ENCODE measurements at places on chromosomes 6 and 20.

DNA sequence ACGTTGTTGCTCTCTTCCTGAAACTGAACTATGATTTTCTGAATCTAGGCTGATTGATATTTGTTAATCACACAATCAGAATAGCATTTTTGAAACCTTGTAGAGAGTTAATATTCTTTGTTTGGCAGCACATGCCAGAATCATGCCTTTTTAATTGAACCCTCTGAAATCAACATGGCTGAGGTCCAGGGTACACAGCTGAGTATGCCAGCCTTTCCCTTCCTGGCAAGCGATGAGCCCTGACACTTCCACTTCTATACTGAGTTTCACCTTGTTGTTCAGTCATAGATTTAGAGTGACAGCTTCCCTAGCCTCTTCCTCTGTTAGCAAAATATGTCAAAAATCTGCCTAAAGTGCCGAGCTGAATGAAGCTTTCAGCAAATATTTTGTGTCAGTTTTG, 6.8 kb downstream of the HDDC2 start:
- DNase-seq: no peak

DNA sequence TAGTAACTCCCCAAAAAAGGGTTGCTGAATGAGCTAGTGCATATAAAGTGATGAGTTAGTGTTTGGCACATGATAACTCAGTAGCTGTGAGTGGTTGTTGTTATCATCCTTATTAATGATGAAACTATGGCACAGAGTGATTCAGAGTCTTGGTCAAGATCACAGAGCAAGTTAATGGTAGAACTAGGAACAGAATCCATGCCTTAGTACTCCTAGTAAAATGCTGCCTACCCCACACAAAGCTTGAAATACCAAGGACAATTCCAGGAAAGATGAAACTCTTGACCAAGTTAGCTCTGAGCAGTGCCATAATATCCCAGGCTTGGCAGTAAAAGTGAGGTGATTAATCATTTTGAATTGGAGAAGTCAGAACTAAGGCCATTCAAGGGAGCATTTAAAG, 109.1 kb upstream of the ENPP5 start:
- peak; percentile 45 for DNase-seq

- DNase-seq: peak; percentile 81
These were observed 36.9 kb upstream of the PLCB4 start for GRCh38 chr20:9031991-9032390.

- DNase-seq: no peak
These were observed 38.5 kb downstream of the RIPOR3 start for GRCh38 chr20:50652702-50653294.

- DNase-seq: peak; percentile 68
These were observed 7.5 kb downstream of the NRSN2 start for GRCh38 chr20:354298-354977.

GRCh38 chr20:45426320-45427016, 10.5 kb downstream of the PIGT start:
- no peak for DNase-seq

DNA sequence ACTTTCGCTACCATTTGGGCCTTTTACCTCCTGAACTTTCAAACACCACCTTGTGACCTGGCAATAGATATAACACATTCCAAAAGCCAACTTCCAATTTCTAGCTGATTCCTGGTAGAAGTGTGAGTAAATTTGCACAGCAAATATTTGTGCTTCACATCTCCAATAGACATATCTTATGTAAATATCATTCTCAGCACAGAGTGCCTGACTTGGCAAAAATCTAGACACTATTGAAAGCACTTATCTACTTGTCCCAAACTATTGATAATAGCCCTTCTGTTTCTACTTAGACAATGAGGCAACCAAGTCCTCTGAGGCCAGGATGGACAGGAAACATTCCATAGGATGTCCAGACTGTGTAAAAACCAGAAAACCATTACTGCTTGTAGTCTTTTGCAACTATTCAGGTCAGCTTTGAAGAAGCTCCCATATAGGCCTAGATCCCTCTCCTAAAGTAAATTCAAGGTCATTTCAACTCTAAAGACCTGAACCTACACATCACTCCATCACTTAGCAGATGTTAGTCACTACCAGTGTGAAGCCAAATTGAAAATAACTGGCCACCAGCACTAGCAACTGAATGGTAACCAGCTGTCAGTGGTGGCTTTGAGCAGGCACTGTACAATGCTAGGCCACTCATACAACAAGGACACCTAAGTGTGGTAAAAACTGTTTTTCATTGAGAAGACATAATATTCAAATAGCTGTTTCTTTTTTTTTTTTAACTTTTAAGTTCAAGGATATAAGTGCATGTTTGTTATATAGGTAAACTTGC, 95.3 kb upstream of the RSPO3 start:
- no peak for DNase-seq

- DNase-seq: no peak
These were observed 13.0 kb downstream of the PCK1 start for GRCh38 chr20:57573894-57574293.

DNA sequence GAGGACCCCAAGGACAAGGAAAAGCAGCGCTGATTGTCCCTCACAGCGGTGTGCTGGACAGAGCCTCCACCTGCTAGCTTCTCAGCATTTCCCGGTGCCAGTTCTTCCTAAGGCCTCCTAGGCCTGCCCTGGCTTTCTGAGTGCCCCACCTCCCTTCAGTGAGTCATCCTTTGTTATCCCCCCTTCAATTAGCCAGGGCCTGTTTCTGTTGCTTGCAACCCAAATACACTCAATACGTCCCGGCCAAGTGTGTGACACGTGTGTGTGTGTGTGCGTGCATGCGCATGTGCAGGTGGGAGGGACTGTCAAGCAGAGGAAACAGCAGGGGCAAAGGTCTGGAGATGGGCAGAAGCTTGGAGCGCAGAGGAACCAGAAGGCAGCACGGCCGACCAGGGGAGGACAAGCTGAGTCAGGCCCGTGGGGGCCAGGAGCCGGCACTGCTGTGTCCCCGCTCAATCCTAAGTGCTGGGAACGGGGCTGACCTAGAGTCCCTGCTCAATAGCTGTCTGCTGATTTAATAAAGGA, 159.8 kb downstream of the PREX1 start:
- no peak for DNase-seq

GRCh38 chr20:24411003-24411833, 58.2 kb upstream of the SYNDIG1 start:
- DNase-seq: no peak

GRCh38 chr6:111122458-111123286, 35.4 kb downstream of the SLC16A10 start:
- no peak for DNase-seq

DNA sequence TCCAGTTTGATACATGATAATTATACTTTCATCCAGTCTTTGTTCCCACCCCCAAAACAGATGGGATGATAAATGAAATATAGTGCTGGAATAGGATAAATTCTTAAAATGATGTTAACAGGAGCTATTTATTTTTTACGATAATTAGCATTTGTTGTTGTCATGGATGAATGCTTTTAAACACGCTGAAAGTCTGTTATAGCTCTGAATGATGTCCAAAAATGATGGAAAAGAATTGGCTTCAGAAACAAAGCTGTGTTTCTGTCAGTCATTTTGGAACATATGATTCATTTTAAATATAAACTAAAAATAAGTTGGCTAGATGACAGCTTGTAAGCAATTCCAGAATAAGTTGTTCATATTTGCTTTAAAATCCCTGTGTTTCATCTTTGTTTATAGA, 237.4 kb downstream of the GRIK2 start:
- DNase-seq: no peak

- DNase-seq: peak; percentile 84
These were observed 236.0 kb upstream of the STXBP5 start for GRCh38 chr6:146968041-146968760.

DNA sequence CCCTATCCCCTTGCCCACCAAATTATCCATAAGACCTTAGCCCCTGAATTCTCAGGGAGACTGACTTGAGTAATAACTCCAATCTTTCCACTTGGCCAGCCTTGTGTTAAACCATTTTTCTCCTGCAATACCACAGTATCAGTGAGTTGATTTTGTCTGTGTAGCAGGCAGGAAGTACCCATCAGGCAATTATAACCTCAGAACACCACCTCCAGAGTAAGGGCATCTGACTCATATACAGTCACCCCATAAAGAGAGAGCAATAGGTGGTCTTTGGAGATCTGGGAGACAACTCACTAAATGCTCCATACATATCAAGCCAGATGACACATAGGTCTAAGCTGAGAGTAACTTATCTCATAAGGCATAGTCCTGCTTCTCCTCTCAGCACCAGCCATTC, 83.7 kb downstream of the FILIP1 start:
- no peak for DNase-seq

DNA sequence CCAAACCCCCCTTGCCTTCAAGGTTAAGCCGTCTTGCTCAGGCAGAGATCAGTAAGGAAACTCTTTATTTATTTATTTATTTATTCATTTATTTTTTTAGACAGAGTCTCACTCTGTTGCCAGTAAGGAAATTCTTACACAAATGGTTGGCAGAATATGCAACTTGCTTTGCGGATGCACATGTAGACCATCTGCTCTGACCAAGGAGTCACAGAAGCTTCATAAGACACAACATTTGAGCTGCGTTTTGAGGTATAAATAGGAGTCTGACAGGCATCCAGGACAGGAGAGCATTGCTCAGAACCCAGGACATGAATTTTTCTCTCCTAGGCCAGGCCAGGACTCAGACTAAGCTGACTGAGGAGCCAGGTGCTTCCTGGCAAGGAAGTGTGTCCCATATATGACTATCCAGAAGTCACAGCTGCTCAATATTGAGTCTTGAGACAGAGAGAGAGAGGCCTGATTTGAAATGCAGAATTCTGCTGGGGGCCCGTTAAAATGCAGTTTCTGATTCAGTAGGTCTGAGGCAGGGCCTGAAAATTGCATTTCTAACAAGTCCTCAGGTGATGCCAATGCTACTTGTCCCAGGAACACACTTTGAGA, 43.9 kb downstream of the HLA-A start:
- DNase-seq: no peak

DNA sequence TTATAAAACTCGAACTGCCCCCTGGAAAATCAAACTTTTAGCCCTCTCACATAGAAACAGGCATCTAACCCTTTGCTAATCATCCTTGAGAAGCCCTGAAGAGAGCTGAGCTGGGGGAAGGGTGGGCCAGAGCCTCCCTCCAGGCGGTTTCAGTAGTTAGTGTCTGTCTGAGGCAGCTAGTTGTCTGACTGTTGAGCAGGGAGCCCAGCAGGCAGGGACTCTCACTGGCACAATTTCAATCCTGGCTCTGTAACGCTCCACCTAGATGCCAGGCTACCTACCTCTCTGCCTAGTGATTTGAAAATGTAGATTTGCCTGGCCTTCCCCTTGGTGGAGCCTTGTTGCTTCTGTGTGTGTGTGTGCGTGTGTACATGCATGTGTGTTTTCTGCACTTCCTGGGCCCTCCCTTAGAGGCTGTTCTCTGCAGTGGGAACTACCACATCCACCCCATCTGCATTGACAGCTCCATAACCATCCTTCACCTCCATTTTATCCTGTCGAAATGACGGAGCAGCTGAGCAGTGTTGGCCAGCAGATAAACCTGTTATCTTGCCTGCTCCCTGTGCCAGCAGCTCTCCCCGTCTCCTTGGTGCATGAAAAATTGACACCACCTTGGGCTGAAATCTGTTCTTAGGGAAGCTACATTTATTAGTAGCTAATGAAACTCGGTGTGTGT, 69.6 kb upstream of the VSTM2L start:
- no peak for DNase-seq

DNA sequence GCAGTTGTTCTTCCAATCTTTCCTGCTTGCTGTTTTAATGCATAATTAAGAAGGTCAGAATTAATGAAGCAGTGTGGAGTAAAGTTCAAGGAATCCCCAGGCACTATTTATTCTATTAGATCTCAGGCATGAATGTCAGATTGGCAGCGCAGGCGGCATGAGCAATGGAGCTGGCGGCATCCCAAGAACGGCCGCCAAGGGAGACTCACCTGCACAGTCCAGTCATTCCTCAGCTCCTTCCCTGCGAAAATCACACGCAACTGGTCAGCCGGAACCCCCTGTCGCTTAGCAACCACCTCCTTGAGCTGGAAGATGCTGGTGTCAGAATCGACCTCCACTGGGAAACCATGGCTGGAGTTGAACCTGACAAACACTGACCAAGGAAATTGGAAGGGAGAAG, 284.5 kb downstream of the PRKN start:
- no peak for DNase-seq

- no peak for DNase-seq
These were observed 80.0 kb downstream of the EYS start for GRCh38 chr6:65627015-65627414.

GRCh38 chr6:31826793-31827285, 699 bp upstream of the HSPA1B start:
- peak; percentile 92 for DNase-seq

DNA sequence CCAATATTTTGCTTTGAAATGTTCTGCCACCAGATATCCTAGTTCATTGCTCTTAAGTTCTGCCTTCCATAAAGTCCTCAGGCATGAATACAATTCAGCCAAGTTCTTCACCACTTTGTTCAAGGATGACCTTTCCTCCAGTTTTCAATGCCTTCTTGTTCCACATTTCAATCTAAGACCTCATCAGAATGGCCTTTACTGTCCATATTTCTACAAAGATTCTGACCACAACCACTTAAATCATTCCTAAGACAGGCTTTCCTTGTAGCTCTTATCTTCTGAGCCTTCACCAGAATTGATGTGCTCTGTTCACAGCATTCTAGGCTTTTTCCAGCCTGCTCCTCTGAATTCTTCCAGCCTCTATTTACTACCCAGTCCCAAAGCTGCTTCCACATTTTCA, 319.0 kb downstream of the HACE1 start:
- DNase-seq: peak; percentile 72

- peak; percentile 35 for DNase-seq
These were observed 10.8 kb downstream of the ASXL1 start for GRCh38 chr20:32368925-32369324.

- peak; percentile 46 for DNase-seq
These were observed 16.0 kb downstream of the UQCC2 start for GRCh38 chr6:33695451-33695887.

DNA sequence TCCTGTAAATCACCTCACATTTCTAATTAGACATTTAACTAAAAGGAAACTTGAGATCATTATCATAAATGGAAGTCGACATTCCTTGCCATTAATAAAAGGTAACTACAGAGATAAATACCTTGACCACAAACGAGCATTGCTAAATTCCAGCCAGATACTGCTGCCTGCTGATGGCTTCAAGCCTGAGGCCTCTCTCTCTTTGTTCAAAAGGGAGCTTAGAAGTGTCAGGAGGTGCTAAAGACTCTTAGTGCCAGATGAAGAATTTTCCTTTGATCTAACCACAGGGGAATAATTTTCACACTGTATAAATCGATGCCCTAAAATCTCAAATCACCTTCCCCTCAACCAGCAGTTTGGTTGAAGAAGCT, 248.2 kb upstream of the PMEPA1 start:
- no peak for DNase-seq

DNA sequence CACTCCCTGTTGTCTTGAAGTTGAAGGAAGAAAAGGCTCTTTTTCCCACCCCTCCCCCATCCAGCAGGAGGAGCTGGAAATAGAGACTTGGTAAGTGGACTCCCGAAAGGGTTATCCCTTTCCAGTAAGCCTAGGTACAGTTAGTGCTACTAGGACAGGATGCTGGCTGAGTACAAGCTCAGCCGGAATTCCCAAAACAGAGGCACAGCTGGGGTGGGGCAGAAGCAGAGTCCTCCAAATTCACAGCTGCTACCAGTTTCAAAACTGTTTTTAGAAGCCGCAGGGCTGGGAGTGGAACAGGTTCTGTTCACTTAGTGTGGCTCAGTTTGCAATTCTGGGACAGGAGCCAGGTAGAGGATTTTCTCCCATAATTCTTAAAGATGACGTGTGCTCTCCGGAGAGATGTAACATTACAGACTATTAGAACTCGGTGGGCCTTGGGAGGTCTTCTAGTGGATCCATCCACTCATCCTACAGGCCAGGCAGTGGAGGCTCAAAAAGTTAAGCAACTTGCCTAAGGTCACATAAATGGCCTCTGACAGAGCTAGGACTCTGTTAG, 19.0 kb upstream of the UTRN start:
- peak; percentile 79 for DNase-seq

Measured in AG10803 (cell line).